Gastrocnemius medialis (tissue), 4 donors: ENCODE measurements at places on chromosomes 5 and 9.

- no peaks in the 10 kb centered on the region for H3K36me3 ChIP-seq
- peaks cover 37% of the 10 kb centered on the region for H3K4me1 ChIP-seq
- peak; percentile 81 for DNase-seq
- no peaks in the 10 kb centered on the region for H3K27me3 ChIP-seq
- no peak overlapping the region for H3K4me3 ChIP-seq
Measured at GRCh38 chr5:14270209-14270702, 127.1 kb downstream of the TRIO start.

- H3K4me3 ChIP-seq, result no peak overlapping the region
- no peak overlapping the region for H3K27ac ChIP-seq
- H3K36me3 ChIP-seq, result no peaks in the 10 kb centered on the region
Measured at GRCh38 chr5:178826216-178826615, 33.5 kb upstream of the ZNF354B start.

DNA sequence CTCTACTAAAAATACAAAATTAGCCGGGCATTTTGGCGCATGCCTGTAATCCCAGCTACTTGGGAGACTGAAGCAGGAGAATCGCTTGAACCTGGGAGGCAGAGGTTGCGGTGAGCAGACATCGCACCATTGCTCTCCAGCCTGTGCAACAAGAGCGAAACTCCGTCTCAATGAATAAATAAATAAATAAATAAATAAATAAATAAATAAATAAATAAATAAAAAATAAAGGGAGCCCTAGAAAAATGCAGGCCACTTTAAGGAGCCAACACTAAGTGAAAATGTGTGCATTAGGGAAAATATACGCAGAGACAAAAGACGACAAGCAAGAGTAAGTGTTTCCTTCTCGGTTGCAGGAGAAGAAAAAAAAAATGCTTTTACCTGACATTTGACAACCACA is 132.6 kb upstream of the CDH10 start:
- DNase-seq, result no peak
- H3K36me3 ChIP-seq, result no peaks in the 10 kb centered on the region
- H3K27me3 ChIP-seq, result no peaks in the 10 kb centered on the region
- H3K27ac ChIP-seq, result no peak overlapping the region
- H3K4me1 ChIP-seq, result no peaks in the 10 kb centered on the region
- H3K4me3 ChIP-seq, result no peak overlapping the region

DNA sequence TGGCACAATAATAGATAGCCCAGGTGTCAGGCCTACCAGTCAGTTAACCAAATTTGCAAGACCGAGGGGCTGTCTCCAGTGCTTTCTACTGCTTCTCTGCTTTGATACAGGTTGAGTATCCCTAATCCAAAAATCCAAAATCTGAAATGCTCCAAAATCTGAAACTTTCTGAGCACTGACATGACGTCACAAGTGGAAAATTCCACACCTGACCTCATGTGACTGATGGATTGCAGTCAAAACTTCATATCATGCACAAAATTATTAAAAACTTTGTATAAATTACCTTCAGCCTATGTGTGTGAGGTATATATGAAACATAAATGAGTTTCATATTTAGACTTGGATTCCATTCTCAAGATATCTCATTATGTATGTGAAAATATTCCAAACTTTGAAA is 213.5 kb upstream of the PANK3 start:
- no peak overlapping the region for H3K27ac ChIP-seq
- H3K4me1 ChIP-seq, result no peaks in the 10 kb centered on the region

DNA sequence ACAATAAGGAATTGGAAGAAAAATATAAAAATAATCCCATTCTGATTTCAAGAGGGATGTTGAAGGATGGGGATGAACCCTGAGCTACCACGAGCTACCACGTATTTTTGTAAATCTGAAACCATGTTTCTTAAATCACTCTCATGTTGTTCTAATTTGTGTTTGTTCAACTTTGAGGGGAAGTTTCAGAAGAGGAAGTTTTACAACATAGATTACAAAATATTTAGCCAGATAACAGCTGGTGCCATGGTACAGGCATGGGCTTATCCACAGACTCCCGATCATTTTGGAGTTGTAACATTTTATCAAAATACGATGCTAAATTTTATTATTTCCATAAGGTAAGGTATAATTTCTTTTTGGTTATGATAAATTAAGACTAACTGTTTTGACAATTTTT is 15.2 kb downstream of the CCDC125 start:
- H3K27me3 ChIP-seq, result no peaks in the 10 kb centered on the region
- no peaks in the 10 kb centered on the region for H3K36me3 ChIP-seq
- no peak overlapping the region for H3K27ac ChIP-seq
- no peak overlapping the region for H3K4me3 ChIP-seq

DNA sequence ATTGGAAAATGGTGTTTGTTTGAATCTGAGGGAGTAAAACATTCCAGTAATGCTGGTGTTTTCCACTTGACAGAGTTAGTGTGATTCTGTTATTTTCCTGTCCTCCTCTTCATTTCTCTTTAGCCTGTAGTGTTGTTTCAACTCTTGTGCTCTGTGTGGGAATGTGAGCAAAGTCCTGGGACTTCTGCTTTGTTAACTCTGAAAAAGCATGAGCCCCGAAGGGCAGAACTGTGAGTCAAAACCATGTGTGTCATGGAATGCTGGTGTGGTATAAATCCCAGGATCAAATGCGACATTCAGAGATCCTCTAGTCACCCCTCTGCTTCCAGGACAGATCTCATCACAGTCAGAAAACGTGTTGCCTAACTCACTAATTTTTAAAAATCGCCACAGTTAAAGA is 8.9 kb downstream of the F2R start:
- no peaks in the 10 kb centered on the region for H3K4me1 ChIP-seq
- no peak overlapping the region for H3K27ac ChIP-seq
- H3K36me3 ChIP-seq, result no peaks in the 10 kb centered on the region
- no peak for DNase-seq
- no peaks in the 10 kb centered on the region for H3K27me3 ChIP-seq

DNA sequence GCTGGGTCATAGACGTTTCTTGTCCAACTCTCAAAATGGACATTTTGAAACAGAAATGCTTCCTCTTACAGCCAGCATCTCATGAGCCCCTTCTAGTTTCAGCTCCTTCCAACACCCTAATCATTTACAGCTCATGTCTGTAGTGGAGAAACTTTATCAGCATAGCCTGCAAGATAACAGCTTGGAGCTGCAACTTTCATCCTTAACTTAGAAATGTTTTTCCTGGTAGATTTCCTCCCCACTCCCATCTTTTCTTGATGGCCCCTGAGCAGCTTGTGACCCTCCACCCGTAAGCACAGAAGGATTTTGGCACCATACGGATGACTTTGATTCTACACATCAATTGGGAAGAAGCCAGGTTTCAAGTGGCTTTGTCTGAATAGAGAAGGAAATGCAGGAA is 53.5 kb upstream of the TGFBR1 start:
- H3K4me1 ChIP-seq, result no peaks in the 10 kb centered on the region
- no peak for DNase-seq
- H3K27me3 ChIP-seq, result no peaks in the 10 kb centered on the region
- H3K4me3 ChIP-seq, result no peak overlapping the region
- H3K27ac ChIP-seq, result no peak overlapping the region

DNA sequence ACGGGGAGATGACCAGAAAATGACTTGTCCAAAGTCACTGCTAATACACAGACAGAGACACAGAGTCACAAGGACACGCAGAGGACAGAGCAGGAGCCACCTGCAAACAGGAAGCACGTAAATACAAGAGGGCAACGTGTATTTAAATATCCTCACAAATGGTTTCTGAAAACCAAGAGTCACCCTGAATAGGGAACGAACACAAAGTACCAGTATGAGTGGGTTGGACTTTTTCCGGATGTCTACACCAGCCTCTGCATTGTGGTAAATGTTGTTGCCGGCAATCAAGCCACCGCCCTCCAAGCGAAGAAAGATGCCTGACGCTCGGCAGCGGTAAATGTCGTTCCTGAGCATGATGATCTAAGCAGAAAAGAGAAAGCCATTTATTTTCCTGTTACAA is 44.5 kb downstream of the FBXO10 start:
- no peak for DNase-seq
- no peaks in the 10 kb centered on the region for H3K27me3 ChIP-seq
- peaks cover 65% of the 10 kb centered on the region for H3K36me3 ChIP-seq
- no peaks in the 10 kb centered on the region for H3K4me1 ChIP-seq
- no peak overlapping the region for H3K4me3 ChIP-seq
- H3K27ac ChIP-seq, result no peak overlapping the region

DNA sequence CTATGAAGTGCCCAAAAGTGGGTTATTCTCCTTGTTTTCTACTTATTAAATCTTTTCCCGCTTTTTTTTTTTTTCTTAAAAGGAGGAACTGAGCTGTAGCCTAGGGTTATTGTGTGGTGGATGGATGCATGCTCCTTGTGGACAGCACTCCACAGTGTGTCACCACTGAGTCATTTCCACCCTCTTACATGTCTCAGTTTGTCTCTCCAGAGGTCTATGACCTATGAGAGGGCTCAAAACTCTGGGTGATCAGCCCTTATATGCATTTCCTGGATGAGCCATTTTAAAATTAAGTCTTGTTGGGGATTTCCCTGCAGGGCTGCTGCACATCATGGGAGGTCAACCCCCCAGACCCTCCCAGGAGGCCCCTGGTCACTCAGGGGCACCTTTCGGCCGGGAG is 102.2 kb upstream of the MOCS2 start:
- no peaks in the 10 kb centered on the region for H3K27me3 ChIP-seq
- H3K27ac ChIP-seq, result no peak overlapping the region
- no peaks in the 10 kb centered on the region for H3K4me1 ChIP-seq
- no peak for DNase-seq
- no peak overlapping the region for H3K4me3 ChIP-seq

- H3K27ac ChIP-seq, result peak within 1 kb of the TSS; percentile 95
- peaks cover 48% of the 10 kb centered on the region for H3K4me1 ChIP-seq
- H3K4me3 ChIP-seq, result peak within 1 kb of the TSS; percentile 80
- DNase-seq, result peak; percentile 89
- H3K36me3 ChIP-seq, result no peaks in the 10 kb centered on the region
- H3K27me3 ChIP-seq, result no peaks in the 10 kb centered on the region
Measured at GRCh38 chr5:95730730-95731570, at the start of gene RHOBTB3. Gene RHOBTB3 (plus strand): TSS chr5:95731336. CDS start chr5:95731683, 347 bp downstream.

DNA sequence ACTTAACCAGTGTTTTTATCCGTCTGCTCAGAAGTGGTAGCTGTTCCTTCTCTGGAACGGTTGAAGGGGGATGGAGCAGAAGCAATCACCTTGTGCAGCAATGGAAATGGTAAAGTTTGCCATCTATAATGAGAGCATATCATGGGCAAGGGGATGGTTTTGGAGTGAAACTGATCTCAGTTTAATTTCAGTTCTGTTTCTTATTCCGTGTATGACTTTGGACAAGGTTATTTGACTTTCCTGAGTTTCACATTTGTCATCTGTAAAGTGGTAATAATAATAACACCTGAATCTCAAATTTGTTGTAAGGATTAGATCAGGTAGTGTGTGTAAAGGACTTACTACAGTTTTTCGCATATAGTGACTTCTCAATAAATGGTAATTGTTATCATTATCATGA is 106.1 kb downstream of the PCSK1 start:
- H3K27ac ChIP-seq, result no peak overlapping the region
- no peak overlapping the region for H3K4me3 ChIP-seq
- DNase-seq, result no peak
- no peaks in the 10 kb centered on the region for H3K27me3 ChIP-seq
